ENCODE measurements at places on chromosomes 6 and 20.

- no peak for DNase-seq
Measured at GRCh38 chr6:165245287-165245686, 64.1 kb downstream of the C6orf118 start.

DNA sequence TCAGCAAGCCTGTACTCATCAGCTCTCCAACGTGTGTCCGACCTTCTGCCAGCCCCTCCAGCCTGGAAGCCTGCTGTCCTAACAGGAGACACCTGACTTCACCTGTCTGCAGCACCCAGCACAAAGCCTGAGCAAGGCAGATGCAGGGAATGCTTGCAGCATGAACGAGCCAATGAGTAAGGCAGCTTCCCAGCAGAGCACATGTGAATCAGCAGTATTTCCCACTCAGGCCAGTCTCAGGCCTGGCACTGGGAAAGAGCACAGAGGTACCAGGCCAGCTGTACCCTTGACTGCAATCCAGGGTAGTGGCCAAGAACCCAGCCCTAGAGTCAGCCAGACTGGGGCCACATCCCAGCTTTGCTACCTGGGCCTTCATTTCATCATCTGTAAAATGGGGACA lies 120.8 kb downstream of the MAFB start:
- DNase-seq = no peak

- DNase-seq = no peak
Measured at GRCh38 chr6:33817489-33817888, 13.7 kb upstream of the MLN start.

GRCh38 chr20:35347011-35347410 lies 54.8 kb upstream of the FAM83C start:
- no peak for DNase-seq

DNA sequence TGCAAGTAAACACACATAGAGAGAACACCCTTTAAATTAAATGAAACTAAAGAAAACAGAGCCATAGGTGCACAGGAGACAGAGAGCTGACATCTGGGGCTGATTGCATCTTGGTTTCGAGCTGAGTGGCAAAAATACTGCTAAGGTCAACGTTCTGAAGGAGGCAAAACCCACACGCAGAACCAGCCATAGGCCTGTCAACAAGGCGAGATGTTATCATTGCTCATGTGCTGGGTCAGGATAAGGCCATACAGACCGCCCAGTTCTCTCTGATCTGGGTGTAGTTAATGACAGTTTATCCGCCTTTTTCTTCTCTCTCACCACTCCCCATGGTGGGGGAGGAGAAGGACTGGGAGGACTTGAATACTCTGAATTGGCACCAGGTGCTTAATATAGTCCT lies 4.5 kb upstream of the FAM110A start:
- DNase-seq = no peak

DNA sequence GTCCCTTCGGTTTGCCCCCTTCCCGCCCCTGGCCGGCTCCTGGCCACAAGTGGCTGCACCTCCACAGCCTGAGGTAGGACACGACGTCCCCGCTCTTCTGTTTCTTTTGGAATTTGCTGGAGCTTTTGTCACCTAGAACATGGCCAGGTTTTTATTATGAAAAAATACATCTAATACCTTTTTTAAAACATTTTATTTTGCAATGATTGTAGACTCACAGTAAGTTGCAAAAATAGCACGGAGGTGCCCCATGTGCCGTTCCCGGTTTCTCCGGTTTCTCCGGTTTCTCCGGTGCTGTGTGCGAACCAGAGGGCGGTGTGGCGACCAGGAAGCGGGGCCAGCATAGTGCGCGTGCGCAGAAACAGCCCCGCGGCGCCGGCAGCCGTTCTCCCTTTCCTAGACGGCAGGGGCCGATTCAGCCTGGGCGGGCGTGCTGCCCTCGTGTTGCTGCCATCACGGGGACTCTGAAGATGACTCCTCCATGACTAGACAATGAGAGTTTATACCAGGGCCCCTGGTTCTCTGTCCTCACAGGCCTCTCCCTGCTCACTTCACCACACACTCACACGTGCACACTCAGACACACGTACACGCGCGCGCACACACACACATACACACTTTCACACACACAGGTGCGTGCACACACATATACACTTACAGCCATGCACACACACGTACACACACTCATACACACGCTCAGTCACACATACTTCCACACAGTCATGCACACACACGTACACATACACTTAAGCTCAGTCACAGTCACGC lies 102.1 kb downstream of the TMEM242 start:
- peak; percentile 89 for DNase-seq

- no peak for DNase-seq
Measured at GRCh38 chr20:36408219-36408618, 102.1 kb downstream of the DLGAP4 start.

DNA sequence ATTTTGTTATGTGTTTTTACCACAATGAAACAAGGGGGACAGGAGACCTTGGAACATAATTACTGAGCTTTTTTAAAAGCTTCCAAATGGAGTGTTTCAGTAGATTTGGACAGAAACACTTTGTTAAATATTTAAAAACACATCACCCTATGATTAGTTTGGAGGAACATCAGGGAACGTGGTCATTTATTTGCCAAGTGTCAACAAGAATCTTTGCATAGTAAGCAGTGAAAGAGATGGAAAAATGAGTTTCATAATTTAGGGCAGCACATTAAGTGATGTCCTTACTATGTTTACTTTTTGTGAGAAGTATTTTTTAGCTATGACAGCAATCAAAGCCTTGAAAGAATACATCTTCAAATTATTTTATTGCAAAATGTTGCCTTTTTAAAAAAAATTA lies 82.6 kb downstream of the PROKR2 start:
- no peak for DNase-seq

DNA sequence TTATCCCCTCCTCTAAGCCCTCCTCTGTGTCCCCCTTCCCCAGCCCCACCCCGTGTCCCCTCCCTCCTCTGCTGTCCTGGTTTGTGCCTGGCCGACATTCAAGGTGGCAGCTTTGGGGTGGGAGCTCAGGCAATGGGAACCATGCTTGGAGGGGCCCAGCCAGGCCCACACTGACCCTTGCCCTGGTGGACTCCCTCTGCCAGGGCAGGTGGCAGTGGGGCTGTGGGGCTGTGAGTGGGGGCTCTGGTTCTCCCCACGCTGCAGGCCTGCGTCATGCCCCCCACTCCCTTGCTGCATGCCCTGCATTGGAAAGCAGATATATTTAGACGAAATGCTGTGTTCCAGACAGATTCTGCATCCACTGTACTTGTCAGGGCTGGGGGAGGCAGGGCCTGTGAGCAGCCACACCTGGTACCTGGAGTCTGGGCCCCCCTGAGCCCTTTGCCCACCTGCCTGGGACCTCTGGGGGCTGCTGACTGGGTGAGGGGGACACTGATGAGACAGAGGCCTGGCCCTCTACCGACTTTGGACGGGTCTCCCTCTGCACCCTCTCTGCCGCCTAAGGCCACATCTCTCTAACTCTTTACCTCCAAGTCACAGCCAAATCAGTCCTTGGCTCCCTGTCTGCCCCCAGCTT lies 14.2 kb downstream of the DLGAP4 start:
- no peak for DNase-seq

GRCh38 chr6:3718407-3718806 lies 33.1 kb downstream of the PXDC1 start:
- no peak for DNase-seq

DNA sequence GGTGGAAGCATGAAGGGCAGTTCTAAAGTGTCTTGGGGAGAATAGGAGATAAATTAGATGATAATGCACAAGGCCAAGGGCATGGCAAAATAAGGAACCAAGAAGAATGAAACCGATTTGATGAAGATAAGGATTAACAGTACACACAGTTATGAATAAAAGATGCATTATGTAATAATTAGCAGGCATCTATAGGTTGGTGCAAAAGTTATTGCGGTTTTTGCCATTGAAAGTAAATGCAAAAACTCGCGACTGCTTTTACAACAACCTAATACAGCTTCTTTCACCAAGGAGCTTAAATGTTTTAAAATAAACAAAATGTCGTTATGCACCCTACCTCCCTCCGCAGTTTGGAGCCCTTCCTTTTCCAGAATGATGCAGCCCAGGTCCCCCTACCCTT lies 29.0 kb downstream of the MAS1 start:
- no peak for DNase-seq

DNA sequence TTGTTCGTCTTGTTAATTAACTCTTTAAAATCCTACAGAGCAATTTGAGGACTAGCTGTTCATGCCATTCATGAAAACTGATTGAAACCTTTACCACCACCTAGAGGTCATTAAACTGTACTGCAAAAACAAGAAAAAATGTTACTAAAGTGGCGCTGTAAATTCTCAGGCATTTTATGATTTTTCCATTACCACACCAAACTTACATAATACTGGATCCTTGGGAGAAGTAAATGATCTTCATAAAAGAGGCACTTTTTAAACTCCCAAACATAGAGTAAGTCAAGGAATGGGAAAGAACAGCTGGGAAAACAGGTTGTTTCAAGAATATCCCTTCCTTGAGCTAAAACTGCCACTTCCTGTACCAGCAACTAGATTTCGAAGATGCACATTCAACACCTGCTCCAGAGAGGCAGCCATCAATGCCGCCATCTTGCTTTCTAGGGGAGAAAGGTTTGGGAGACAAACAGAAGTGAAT lies 54.3 kb downstream of the MYLIP start:
- no peak for DNase-seq

GRCh38 chr20:6680854-6681253 lies 86.6 kb upstream of the BMP2 start:
- no peak for DNase-seq

GRCh38 chr6:11229655-11230046 lies 2.8 kb downstream of the NEDD9 start:
- no peak for DNase-seq

- DNase-seq = no peak
Measured at GRCh38 chr6:34390531-34391472, 1.7 kb downstream of the NUDT3 start.

DNA sequence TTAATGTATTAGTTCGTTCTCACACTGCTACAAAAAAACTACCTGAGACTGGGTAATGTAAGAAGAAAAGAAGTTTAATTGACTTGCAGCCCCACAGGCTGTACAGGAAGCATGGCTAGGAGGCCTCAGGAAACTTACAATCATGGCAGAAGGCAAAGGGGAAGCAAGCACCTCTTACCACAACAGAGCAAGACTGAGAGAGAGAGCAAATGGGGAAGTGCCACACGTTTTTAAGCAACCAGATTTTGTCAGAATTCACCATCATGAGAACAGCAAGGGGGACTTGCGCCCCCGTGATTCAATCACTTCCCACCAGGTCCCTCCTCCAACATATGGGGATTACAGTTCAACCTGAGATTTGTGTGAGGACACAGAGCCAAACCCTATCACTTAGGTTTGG lies 70.8 kb upstream of the SRSF6 start:
- DNase-seq = no peak

DNA sequence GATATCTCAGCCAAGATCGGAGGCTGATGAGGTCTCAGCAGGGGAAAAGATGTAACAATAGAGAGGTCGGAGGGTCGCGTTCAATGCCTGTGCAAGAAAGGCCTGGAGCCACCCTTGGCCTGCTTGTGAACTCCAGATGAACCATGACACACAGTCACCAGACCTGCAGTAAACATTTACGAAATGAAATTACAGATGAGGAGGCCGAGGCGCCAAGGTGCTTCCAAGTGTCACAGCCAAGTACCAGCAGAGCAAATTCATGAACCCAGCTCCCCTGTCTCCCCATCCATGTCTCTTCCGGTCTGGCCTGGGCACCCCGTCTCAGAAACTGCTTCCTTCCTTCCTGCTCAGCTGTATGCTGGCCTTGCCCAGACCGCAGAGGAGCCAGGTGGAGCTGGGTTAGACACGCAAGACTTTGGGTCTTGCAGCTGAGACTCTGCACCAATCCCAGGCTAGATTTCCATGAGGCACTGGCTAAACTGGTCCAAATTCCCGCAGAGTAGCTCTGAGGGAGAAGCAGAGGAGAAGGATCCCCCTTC lies 48.1 kb downstream of the CHMP4B start:
- peak; percentile 83 for DNase-seq

DNA sequence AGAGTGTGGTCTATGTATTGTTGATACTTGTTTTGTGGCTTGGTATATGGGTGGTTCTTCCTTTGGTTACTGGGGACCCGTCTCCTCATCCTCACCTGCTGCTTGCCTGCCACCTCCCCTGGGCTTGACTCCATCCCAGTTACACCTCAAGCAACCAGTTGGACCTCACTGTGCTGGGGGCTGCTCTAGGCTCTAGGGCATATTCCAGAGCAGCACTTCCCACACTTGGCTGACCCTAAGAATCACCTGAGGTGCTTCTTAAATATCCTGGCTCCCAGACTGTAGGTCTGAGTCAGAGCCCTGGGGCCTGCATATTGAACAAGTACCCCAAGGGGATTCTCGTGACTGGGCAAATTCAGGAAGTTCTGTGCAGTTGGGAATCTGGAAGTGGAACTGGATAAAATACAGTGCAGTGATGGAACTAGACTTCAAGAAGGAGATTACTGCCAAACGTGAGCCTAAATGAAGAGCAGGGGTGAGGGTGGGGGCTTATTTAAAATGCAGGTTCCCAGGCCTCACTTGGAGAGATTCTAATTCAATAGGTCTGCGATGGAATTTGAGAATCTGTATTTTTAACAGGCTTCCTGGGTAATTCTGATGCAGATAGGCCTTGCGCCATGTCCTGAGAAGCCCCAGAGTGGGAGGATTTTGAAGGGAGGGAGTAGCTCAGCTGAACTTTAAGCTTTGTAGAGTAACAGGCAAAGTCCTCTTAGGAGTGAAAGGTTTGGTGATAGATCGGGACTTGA lies 7.6 kb downstream of the SPATS1 start:
- no peak for DNase-seq

GRCh38 chr20:10002866-10003265 lies 31.9 kb upstream of the ANKEF1 start:
- DNase-seq = no peak

- no peak for DNase-seq
Measured at GRCh38 chr20:6473197-6473596, 294.3 kb upstream of the BMP2 start.

DNA sequence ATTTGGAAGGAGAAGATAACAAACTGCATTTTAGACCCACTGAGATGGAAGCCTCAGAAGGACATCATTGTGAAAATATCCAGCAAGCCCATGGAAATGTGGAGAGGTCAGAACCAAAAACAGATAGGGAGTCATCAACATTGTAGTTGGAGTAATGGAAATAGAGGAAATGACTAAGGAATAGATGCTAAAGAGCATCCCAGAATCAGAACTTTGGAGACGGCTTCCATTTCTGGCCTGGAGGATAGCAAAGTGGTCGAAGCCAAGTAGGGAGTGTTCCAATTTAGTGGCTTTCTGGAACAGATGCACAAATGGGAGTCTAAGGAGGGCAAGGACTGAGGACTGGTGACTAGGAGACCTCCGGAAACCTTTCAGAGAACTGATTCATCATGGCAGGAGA lies 3.6 kb downstream of the BEND6 start:
- no peak for DNase-seq

GRCh38 chr20:8946036-8946940 lies 122.6 kb upstream of the PLCB4 start:
- no peak for DNase-seq

DNA sequence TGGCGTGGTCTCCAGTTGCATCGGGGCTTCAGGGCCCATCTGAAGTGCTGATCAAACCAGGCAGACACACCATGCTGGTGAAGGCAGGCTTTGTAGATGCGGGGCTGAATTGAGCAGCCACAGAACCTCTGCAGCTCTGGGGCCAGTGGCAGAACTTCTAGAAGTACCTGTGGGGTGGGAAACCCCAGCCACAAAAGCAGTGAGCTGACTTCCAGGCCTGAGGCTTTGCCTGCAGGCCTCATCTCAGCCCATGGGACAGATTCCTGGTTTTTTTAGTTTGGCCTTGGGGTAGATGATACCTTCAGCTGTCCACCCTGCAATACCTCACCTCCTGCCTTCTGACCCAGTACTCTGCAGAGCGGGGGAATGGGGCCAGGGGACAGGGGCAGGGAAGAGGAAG lies 14.1 kb downstream of the C20orf173 start:
- no peak for DNase-seq

Data from activated naive CD4-positive, alpha-beta T cell treated with anti-CD3 and anti-CD28 coated beads, Interleukin-2, amount 10 ng/mL, durations not matched to agents 7 days and 5 days (primary cell).